Common myeloid progenitor, CD34-positive (primary cell): ENCODE measurements at places on chromosomes 3 and 15.

DNA sequence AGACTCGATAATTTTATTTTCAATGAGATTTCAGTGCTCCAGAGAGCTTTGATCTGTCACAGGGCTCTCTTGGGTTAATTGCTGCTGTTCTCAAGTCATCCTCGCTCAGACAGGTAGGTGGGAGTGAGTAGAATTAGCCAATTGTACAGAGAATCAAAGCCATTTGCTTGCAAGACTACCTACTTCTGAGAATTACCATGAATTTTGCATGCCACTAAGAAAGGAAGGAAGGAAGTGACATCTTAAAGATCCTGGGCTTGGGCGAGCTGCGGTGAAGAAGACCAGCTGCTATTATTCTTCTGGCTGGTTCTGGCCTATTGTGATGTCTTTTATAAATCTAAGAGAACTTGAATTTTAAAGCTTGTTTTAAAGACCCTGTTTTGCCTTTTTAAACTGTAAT, 154.1 kb upstream of the LPP start:
- peak; percentile 87 for DNase-seq

DNA sequence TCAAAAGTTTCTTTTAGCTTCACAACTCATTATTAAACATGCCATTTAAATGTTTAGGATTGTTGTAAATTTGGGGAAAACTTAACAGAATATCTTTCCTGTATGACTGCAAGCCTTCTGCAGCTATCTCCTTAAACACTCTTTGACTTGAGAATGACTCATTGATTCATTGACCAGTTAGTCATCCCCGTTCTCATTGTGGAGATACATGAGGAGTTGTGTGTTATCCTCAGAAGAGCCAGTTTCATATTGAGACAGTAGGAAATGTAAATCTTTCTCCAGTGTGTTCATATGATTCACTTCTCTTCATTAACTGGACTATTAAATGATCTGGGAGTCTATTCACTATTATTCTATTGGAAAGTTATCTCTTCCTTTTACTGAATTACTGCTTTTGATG, 83.0 kb downstream of the CRYGS start:
- DNase-seq: no peak

GRCh38 chr15:74631408-74631807, 15.8 kb downstream of the CLK3 start:
- no peak for DNase-seq

GRCh38 chr3:38084334-38085310, 45.6 kb downstream of the DLEC1 start:
- DNase-seq: peak; percentile 82

GRCh38 chr15:67381416-67382045, 126.9 kb downstream of the IQCH start:
- DNase-seq: no peak

DNA sequence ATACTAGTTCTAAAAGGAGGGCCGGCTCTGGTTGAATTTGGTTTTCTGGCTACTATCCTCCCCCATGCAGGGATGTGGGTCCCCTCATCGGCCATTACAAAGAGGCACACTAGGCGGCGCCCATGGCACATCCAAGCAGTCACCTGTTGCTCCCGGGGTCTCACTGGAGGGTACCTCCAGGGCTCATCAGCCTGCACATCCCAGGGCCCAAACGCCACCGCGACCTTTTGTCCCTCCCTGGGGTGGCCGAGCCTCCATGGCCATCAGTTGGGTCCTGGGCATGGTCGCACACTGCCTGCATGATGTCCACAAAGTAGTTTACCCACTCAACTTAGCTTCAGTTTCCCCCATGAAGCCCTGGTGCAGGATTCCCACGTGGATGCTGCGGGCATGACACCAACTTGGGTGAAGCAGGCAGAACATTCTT, 28.3 kb downstream of the IDH3A start:
- peak; percentile 50 for DNase-seq

DNA sequence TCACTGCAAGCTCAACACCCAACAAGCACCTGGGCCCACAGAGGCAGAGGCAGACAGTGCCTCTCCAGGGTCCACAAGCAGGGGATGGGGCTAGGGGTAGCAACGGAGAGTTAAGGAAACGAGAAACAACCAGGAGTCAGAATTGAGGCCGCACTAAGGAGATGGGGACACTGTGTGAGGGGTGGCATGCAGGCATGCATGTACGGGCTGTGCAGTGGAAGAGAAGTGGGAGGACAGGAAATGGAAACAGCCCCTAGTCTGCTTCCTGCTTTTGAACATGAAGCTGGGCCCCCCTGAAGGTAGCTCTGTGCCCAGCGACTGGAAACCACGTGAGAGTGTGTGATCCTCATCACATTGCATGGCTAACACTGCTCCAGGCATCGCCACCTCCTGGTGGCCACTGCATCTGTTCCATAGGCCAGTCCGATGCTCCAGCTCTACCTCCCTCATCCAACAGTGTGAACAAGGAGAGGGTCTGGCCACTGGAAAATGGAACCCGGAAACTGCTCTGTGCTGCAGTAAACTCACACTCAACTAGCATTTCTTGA, 44.0 kb downstream of the XXYLT1 start:
- DNase-seq: peak; percentile 51

GRCh38 chr3:157914882-157915281, 191.3 kb downstream of the SHOX2 start:
- DNase-seq: no peak

GRCh38 chr3:10173095-10173925, 8.6 kb downstream of the IRAK2 start:
- DNase-seq: no peak

- DNase-seq: peak; percentile 91
Measured at GRCh38 chr3:102532901-102533300, 98.1 kb downstream of the ZPLD1 start.

DNA sequence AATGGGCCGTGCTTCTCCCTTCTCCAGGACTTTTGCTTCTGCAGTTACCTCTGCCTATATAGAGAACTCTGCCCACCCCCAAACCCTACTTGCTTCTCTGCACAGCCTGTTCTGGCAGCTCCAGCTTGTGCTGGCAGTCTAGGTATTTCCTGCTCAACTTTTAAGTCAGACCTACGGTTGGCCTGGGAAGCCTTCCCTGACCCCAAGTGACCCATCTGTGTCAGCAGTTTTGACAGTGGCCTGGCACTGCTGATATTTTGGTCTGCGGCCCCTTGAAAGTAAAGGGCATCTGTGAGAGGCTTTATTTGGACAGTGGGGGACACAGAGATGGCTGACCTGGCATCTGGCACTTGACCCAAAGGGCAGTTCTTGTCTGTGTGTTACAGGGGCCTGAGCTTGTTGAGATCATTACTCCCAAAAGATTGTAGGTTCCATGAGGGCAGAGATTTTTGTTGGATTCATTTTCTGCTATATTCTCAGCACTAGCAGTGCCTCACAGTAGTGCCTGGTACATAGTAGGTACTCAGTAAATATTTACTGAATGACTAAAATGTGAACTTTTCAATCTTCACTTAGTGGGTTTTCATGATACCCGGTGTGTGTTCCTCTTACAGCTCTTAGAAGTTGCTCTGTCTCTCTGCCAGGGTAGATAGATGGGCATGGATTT, 55.2 kb upstream of the TRAK1 start:
- no peak for DNase-seq

DNA sequence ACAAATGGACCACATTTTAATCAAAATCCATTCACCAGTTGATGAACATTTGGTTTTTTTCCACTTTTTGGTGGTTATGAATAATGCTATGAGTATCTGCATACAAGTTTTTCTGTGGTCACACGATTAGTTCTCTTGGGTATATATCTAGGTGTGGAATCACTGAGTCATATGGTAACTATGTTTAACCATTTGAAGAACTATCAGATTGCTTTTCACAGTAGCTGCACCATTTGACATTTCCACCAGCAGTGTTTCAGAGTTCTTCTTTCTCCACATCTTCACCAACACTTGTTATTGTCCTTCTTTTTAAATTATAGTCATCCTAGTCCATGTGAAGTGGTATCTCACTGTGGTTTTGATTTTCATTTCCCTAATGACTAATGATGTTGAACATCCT, 33.3 kb upstream of the ATG7 start:
- DNase-seq: no peak

DNA sequence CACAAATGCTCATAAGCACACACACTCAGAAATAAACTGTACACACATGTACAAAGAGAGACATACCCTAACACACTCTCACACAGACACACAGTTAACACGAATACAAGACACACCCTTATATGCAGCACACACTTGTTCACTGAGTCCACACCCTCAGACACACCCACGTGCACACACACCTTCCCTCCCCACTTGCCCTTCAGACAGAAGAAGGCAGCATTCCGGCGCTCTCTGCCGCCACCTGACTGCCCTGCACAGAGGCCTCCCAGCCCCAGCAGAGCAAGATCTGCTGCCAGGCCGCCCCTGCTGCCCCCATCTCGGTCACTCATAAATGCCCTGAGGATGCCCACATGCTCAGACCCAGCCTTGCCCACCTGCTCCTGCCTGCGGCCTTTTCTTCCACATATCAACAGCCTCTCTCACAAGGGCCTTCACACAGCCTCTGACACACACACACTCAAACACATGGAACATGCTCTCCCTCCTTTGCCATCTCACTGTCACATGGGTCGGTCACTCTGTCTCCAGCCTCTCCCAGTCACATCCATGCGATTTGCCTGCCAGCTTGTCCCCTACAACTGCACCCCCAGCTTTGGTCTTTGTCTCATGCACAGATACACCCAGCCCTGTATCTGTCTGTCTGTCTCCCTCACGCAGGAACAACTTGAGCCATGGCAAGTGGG, 71.1 kb downstream of the EPHB3 start:
- DNase-seq: no peak

- no peak for DNase-seq
Measured at GRCh38 chr3:102531686-102532085, 96.9 kb downstream of the ZPLD1 start.

DNA sequence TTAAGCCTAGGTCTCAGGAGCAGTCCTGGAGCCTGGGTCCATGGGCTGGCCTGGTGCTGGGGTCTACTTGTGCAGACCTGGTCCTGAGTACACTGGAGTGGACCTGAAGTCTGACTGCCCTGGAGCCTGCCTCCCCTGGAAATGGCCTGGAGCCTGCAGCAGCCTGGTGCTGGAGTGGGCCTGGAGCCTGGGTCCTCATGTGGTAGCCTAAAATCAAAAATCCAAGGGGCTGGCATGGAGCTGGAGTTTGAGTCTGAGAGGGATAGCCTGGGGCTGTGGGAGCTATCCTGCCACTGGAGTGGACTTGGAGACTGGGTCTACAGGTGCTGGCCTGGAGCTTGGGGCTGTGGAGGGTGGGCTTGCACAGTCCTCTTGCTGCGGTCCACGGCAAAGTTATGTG, 15.0 kb downstream of the FAM227B start:
- no peak for DNase-seq
